ENCODE measurements at places on chromosomes 16 and 17. TPM values are rescaled to one million over a fixed set of nuclear protein-coding genes. Genes with fewer than 3 reads are reported as not detected.

Gene NAGS
- total RNA-seq = 74.1 TPM

Gene G6PC1
- 50.8 TPM for total RNA-seq

Gene EMP2
- total RNA-seq = 27.6 TPM

Gene MYH13
- total RNA-seq = 0.19 TPM

Gene OR2C1
- total RNA-seq = not detected

Gene JPH3
- 0.13 TPM for total RNA-seq

GRCh38 chr16:48013491-48013901 lies 142.3 kb downstream of the ABCC12 start:
- no peak for DNase-seq

DNA sequence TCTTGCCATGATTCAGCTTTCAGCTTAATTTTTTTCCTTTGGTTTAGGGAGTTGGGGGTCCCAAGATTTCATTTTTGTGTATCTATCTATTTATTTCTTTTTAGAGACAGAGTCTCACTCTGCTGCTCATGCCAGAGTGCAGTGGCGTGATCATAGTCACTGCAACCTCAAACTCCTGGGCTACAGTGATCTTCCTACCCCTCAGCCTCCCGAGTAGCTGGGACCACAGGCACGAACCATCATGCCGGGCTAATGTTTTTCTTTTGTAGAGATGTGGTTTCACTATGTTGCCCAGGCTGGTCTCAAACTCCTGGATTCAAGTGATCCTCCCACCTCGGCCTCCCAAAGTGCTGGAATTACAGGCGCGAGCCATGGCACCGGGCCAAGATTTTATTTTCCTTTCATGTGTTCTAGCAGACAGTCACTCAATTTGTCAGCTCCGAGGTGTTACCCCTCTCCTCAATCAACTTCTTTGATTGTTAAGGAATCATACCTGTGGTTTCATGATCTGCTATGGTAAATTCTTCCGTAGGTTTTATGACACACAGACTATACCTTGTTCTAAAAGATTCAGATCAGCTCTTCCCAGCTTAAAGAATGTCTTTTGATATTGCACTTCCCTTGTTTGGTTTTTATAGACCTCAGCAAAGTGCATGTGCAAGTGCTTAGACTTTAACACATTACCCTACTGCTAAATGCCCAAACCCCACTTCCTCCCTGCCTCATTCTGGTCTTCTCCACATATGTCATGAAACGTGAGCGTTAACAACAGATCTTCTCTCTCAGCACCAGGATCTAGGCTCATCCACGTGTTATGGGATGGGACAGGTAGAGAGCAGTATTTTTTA lies 13.0 kb downstream of the UNC45B start:
- no peak for DNase-seq

GRCh38 chr16:643050-643368 lies 1.4 kb downstream of the MCRIP2 start:
- no peak for DNase-seq

DNA sequence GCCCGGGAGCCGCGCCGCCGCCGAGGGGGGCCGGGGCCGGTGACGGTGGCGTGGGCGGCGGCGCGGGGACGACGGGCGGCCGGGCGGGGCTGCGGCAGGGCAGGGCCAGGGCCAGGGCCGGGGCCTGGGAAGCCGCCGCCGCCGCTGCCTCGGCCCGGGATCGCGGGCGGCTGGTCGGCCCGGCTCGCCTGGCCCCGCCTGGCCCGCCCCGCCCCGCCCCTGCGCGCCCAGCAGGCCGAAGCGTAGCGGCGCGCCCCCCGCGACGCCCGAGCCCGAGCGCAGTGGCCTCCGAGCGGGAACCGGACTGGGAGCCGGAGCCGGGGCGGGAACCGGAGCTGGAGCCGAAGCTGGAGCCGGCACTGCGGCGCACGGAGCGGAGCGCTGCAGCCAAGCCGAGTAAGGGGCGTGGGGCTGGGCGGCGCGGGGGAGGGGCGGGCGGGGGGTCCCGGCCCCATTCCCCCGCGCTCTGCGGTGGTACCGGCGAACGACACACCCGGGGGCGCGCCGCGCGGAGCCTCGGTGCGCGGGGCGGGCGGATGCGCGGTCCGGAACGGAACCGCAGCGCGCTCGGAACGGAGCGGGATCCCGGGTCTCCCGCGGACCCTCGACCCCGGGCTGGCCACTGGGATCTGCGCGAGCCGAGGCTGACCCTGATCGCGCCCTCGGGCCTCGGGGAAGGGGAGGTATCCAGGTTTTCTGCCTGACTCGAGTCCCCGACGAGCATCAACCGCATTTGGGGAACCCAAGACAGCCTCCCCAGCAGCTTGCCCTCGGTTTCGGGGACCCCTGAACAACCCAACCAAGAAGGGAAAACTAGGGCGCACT lies at the start of gene BEAN1:
Gene BEAN1, plus strand, starts transcription at position 260 of the 825 bp plus-strand sequence. CDS start 10,382 bp downstream, outside the sequence.
- DNase-seq = peak; percentile 37

DNA sequence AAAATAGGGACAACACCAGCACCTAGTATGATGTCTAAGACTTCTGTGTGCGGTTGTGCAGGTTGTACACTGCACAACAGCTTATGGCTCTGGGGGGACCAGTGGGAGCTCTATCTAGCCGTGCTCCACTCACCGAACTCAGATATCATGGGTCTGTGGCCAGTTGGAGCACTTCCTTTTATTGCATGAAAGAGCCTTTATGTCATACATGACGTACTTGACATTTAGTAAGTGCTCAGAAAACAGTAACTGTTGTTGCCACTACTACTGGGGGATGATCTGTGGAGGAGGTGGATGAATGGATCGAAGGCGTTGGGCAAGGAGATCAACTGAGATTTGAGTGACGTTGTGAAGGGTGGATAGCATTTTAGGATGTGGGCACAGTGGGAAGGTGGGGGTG lies 368.8 kb downstream of the SNX29 start:
- no peak for DNase-seq

- DNase-seq = no peak
These were observed 20.9 kb downstream of the NACA2 start for GRCh38 chr17:61570118-61570517.
